ENCODE measurements at places on chromosomes 5 and 9.
A peak's percentile ranks its signal among the peaks of the same experiment; 100 is the strongest.

GRCh38 chr9:26551971-26552370 is 340.6 kb downstream of the CAAP1 start:
- no peak for DNase-seq

GRCh38 chr5:154358516-154359220 is 87.1 kb upstream of the SAP30L start:
- DNase-seq = no peak

DNA sequence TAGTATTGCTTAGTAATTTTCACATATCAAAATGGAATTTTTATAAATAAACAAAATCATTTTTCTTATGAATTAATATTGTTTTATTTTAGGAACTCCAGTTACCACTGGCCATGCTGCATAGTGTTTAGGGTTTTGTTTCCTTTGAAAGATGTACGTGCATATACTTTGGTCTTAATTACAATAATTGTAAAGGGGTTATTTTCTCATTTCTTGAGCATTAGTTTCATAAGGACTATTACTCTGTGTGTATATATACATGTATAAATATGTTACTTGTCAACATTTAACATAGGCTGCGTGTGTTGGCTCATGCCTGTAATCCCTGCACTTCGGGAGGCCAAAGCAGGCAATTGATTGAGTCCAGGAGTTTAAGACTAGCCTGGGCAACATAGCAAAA is 21.6 kb downstream of the ACO1 start:
- DNase-seq = no peak

GRCh38 chr9:114405294-114406034 is 17.7 kb upstream of the AKNA start:
- DNase-seq = peak; percentile 50

DNA sequence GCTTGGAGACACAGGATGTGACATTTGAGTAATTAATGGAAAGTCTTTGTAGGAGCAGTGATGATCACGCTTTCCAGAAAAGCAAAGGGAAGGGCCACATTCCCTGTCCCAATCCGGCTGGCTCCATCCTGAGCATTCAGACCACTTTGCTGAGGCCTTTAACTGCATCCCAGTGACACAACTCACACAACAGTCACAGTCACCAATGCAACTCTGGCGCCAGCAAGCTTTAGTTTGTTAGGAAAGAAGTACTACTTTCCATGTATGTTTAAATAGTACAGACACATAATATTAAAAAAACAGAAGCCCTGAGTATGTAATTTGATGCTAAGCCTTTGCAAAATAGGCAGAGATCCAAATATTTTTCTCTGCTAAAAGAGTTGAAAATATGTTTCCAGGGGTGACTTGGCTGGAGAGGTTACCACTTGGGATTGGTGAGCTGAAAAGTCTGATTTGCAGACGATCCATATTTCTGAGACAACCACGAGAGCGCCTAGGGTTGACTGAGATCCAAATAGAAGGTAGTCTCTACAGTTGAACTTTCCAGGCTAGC is 31.7 kb upstream of the GAS1 start:
- no peak for DNase-seq

- DNase-seq = no peak
Observed at GRCh38 chr5:139022528-139022927, 147.4 kb upstream of the LRRTM2 start.

DNA sequence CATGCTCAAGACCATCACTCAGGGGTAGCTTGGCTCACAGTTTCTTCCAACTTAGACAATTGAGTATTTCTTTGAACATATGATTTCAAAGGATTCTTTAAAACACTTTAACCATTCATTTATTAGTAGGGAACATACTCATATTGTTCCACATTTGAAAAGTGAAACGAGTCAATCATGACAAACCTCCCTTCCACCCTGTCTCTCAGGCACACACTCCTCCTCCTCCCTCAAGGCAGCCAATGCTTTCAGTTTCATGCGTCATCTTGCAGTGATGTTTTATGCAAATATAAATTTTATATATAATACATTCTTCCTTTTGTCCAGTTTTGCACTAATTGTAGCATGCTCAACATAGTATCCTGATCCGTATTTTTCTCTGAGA is 126.0 kb upstream of the BOD1 start:
- DNase-seq = no peak

GRCh38 chr9:39587844-39588499 is 232.5 kb downstream of the SPATA31A1 start:
- no peak for DNase-seq

- no peak for DNase-seq
Observed at GRCh38 chr5:54093081-54093492, 217.3 kb downstream of the ARL15 start.

DNA sequence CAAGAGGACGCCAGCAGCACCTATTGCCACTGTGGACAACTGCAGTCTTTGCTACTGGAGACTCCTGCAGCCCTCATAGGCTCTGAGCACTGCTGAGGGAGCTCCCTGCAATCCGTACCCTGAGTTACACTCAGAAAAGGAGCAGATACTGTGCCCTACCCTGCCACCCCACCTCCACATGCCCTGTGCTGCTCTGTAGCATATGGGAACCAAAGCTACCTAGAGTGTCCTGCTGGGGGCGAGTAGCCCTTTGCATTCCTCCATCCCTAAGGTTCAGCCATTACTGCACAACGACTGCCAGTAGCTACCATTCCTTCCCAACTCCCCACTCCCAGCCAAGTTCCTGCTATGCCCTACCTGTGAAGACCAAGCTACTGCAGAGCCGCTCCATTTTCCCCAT is 90.2 kb upstream of the SNCAIP start:
- DNase-seq = no peak

Data from SHP77 treated with DMSO at 0.1 percent for 48 hours (cell line).